ENCODE measurements at places on chromosomes 11 and 22. TPM values are rescaled to one million over a fixed set of nuclear protein-coding genes. Genes with fewer than 3 reads are reported as not detected.

OR5AN1 gene
- not detected for total RNA-seq

SLCO2B1 gene
- 0.81 TPM for total RNA-seq

UBQLN3 gene
- not detected for total RNA-seq

INS gene
- not detected for total RNA-seq

SPI1 gene
- total RNA-seq: not detected
